ENCODE measurements at places on chromosomes 6 and 20. TPM values are rescaled to one million over a fixed set of nuclear protein-coding genes. Genes with fewer than 3 reads are reported as not detected.

Gene KCNQ2
- not detected for total RNA-seq

Gene OR2J3
- not detected for total RNA-seq

Gene FAM217B
- 9.8 TPM for total RNA-seq

DNA sequence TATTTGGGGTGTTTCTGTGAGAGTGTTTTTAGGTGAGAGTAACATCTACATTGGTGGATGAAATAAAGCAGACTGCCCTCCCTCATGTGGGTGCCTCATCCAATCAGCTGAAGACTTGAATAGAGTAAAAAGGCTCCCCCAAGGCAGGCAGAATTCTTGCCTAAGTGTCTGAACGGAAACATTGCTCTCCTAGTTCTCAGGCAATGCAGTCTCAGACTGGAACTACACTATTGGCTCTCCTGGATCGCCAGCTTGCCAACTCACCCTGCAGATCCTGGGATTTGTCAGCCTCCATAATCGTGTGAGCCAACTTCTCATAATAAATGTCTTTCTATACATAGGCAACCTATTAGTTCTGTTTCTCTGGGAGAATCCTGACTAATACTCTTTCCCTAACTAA is 5.5 kb upstream of the TMEM170B start:
- DNase-seq = no peak

DNA sequence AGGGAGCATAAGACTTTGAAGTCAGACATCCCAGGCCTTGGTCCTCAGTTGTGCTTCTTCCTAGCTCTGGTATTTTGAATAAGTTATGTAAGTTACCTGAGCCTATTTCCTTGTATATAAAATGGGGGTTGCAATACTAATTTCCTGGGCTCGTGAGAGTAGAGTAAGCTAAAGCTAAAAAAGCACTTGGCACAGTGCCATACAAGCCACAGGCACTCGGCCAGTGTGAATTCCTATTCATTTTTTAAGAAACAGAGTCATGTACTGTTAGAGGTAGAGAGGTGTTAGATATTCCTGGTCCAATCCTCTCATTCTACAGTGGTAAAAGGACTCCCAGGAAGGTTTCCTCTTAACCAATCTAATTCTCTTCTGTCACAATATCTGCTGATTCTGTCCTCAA is 79.6 kb upstream of the EPB41L1 start:
- no peak for DNase-seq

DNA sequence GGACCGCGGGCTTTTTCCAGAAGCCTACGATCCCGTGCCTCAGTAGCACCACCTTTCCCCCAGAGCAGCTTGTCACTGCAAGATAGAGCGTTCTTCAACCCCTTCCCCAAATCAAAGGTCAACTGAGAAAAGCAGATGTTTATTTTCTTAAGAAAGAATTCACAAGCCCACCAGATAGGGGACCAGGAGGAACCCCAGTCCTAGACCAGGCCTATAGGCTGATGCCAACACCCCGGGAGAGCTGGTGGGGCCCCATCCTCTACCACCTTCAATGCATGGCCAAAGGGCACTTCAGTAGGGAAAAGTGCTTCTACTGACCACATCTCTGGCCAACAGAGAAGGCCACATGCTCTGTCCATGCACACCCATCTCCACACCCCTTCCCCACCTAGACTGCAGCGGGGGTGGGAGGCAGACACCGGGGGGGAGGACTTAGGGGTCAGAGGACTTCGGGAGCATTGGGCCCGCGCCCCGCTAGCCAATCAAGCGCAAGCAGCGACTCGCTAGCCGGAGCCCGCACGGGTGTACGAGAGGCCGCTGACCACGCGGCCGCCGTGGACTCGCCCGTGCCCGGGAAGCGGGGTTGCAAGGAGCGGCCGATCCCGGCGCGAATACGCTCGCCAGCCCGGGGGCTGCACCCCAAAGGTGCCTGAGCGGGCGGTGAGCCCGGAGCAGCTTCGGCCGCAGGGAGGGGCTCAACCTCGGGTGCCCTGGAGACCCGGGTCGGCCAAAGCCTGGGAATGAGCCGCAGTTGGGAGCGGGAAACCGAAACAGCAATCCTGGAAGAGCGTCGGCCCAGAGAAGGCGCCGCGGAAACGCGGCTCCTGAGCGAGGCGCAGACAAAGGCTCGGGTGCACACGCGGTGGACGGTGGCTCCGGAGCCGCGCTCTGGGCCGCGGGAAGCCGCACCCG is 2.8 kb downstream of the PDE10A start:
- DNase-seq = no peak

DNA sequence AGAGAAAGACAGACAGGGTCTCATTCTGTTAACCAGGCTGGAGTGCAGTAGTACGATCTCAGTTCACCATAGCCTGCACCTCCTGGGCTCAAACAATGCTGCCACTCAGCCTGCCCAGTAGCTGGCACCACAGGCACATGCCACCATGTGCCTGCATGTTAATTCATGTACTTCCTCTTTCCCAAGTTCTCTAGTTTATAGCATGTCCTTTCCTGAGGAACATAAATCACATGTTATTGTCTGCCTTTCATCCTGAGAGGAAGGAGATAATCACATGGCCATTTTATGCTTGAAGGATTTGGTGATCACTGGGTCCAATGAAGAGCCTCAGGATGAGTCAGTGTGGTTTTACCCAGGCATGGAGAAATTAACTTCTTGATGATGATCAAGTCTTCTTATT is 47.9 kb downstream of the COL11A2 start:
- DNase-seq = no peak

Measured in mucosa of descending colon (tissue), 3 donors.